ENCODE measurements at places on chromosomes 6 and 20.

- DNase-seq, result no peak
Measured at GRCh38 chr6:143399176-143399575, 51.3 kb downstream of the ADAT2 start.

DNA sequence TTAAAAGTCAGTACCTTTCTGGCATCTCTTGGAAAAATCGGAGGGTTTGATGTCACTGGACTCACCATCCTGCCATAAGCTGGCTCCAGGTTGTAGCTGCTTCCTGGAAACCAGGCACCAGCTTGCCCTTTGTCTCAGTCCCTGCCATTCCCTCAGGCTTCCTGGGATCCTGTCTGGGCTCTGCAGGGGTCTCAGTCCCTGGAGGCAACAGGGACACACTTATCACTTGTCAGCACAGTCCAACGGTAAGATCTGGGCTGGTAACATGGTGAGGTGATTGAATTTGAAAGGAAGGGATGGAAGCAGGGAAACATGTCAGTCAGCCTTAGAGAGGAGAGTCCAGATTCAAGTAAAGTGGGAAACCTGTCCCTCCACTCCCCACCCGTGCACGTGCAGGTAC, 147.6 kb upstream of the ECI2 start:
- DNase-seq, result no peak

DNA sequence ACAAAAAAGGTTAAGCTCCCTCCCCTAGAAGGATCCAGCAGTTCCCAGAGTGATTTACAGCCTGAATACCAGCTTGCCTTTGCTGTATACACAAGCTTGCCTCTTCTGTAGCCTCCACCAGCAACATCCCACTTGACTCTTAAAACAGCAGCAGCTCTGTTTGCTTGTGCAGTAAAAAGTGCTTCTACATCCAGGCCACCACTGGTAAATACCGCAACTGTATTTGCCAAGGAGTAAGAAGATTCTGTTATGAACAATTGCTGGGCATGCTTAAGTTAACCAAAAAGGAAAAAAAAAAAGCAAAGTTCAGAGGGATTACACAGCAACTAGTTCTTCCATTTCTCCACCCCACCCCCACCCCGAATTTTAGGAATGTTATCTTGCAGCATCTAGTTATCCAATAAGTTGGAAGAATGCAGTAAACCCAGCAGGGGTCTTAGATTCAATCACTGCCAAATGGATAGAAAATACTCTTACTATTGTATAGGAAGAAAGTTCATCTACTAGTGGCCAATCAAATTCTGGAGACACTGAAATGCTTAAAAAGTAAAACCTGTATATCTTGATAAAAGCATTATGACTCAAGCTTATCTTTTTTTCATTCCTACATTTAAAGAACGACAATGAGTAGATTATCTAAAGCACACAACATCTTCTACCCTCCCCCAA, 4.8 kb downstream of the SALL4 start:
- no peak for DNase-seq

- no peak for DNase-seq
Measured at GRCh38 chr6:42335896-42336295, 115.8 kb downstream of the TRERF1 start.

GRCh38 chr6:87136963-87137362, 18.4 kb upstream of the ZNF292 start:
- DNase-seq, result no peak

DNA sequence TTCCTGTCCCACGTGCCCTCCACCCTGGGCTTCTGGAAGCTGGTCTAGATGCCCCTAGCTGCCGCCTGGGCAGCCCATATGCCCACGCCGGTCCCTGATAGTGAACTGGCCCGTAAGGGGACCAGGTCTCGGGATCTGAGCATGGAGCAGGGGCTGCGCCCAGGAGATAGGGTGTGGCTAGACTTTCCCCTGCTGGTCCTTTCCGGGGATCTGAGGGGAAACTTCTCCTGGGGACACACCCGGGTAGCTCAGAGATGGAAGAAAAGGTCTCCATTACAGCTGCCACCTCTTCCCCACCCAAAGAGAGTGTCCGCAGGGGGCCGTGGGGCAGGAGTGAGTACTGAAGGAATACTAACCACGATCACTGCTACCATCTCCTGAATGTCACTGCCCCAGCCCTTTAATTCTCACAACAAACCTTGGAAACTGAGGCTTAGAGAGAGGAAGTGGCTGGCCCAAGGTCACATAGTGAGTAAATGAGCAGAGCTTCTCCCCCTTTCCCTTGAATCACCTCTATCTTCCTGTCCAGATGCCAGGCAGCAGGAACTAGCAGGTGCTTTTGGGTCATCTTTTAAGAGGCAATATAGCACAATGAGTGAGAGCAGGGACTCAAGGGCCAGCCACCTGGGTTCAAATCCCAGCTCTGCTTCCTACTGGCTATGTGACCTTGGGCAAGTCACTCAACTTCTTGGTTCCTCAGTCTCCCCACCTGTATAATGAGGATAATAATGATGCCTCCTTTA, 11.8 kb upstream of the CCN5 start:
- DNase-seq, result no peak

DNA sequence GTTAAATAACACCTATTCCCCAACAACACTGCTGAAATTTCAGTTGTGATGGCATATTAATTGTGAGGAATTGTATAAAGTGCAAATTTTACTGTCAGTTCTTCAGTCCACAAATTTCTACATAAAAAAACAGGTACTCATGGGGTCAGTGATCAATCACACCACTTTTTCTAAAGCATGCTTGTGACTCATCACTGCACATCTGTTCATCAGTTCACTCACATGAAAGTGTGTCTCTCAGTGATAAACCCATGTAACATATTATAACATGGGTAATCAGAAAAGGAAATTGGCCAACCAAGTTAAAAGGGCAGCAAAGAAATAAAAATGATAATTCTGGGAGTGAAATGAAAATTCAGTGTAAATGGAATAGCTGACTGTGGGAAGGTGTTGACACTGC, 234.7 kb upstream of the FKBP1C start:
- DNase-seq, result no peak

DNA sequence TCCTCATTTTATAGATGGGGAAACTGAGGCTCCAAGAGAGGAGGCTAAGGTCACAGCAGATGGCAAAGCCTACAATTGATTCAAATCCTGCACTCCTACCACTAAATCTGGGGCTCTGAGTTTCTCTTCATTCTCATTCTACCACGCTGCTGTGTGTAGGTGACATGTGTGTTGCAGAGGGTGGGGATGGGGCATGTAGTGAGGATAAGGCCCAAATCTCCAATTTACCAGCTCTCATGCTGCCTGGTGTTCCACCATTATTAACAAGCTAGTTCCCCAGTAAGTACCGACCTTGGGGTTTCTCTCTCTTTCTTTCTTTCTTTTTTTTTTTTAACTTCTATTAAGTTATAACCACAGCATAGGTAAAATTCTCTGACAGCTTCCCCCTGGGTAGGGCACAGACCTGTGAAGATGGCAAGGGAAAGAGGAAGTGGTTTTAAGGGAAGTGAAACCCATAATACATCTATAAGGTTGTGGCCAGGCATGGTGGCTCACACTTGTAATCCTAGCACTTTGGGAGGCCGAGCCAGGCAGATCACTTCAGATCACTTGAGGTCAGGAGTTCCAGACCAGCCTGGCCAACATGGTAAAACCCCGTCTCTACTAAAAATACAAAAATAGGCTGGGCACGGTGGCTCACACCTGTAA, 13.0 kb upstream of the MATN4 start:
- DNase-seq, result no peak

DNA sequence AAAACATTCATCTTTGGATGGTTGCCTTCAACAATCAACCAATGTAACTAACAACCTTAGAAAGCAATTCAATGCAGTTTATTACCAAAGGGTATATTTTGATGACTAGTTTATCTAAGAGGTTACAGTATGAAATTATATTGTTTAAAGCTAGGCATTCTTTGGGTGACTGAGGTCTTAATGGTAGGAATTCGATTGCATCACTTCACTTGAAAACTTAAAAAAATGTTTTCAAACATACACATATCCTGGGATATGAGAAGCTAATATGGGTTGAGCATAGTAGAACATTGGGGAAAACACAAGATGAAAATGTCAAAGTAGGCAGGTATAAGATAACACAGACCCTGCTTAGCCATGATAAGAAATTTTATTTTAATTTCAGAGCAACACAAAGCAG, 144.6 kb upstream of the BMP5 start:
- DNase-seq, result no peak

- no peak for DNase-seq
Measured at GRCh38 chr6:148147463-148147830, 195.2 kb upstream of the SASH1 start.

DNA sequence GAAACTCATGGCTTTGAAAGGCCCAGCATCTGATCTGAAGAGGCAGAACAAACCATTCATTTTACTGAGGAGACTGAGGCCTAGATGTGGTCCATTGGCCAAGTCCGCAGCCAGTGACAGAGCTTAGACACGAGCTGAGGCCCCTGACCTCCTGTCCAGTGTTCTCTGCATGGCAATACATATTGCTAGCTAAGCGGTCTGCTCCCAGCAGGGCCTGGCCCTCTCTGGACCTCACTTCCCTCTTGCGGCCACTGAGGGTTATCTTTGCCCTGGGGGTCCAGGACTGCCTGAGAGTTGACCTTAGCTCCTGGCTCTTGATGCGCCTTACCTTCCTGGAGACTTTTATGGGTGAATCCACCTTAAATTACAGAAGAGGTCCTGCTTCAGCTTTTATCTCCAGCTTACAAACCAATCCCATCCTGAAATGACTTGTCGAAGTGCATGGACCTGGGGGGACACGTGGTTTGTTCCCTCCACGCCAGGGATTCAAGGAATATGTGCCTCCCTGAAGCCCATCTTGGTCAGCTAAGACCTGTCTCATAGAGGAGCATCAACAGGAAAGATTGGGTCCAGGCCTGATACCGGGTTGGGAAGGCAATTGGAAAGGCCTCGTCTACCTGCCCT, 75.6 kb downstream of the CNBD2 start:
- no peak for DNase-seq

- no peak for DNase-seq
Measured at GRCh38 chr6:40437631-40438030, 149.5 kb downstream of the LRFN2 start.

- no peak for DNase-seq
Measured at GRCh38 chr6:55902796-55903195, 27.4 kb upstream of the BMP5 start.

- DNase-seq, result no peak
Measured at GRCh38 chr6:170128346-170128745, 162.5 kb downstream of the DLL1 start.

- DNase-seq, result no peak
Measured at GRCh38 chr6:105646391-105646867, 243.5 kb upstream of the PREP start.

DNA sequence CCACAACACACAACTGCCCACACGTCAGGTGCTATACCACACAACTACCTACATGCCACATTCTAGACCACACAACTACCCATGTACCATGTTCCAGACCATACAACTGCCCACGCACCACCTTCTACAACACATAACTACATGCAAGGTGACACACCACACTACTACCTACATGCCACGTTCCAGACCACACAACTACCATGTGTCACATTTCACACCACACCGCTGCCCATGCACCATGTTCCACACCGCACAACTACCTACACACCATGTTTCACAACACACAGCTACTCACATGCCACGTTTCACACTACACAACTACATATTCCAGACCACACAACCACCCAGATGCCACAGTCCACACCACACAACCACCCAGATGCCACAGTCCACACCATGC, 19.8 kb downstream of the THBS2 start:
- no peak for DNase-seq

DNA sequence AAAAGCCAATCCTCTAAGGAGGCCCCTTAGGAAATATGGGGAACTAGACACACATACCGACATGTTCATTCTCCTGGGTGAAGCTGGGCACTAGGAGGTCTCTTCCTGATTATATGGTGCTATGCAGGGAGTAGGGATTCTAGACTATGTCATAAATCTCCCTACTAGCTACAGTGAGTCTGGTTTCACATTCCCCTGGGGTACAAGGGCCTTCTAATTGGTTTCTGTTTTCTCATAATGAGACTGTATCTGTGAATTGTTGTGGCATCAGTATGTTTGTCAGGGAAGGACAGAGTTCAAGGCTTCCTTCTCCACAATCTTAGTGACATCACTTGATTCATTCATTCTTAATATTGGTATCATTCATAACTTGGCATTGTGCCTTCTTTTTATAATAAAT, 103.5 kb downstream of the TINAG start:
- no peak for DNase-seq

GRCh38 chr6:141963543-141964295, 169.0 kb upstream of the GJE1 start:
- DNase-seq, result no peak

DNA sequence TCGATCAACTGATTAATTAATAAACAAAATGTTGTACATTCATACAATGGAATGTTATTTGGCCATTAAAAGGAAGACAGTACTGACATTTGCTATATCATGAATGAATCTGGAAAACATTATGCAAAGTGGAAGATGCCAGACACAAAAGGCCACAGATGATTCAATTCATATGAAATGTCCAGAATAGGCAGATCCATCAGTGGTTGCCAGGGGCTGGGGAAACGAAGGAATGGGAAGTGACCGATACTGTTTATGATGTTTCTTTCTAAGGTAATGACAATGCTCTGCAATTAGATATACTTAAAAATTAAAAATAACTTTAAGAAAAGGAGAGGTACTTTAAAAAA, 37.2 kb downstream of the ELOVL5 start:
- no peak for DNase-seq

DNA sequence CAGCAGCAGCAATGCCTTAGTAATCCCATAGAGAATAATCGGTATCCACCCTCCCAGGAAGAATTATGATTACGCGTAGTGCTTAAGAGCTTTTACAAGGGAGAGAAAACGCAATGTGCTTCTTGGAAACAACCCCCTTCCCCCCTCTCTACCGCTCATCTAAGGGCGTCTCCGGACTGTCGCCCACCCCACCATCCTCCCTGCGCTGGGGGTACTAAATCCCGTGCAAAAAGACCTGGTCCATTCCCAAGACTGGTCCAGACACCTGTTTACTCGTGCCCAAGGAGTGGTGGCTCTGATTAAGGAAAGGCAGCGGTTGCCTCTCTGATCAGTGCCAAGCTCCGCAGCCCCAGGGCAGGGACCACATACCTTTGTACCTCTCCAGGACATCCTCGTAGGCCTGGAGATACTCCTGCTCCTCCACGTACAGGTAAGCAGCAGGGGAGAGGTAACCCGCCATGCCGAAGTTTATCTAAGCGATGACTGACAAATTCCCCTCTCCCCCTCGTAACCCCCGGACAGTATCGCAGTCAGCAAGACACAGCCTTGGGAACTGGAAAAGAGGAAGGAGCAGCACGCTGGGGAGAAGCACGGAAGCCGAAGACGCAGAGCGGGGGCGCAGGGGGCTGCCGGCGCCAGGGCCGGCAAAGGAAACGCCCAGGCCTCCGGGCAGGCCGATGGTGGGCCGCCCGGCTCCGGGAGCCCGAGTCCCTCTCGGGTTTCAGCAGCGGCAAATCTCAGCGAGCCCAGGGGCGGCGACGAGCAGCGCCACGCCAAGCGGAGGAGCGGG, 112.0 kb upstream of the BEND6 start:
- no peak for DNase-seq

DNA sequence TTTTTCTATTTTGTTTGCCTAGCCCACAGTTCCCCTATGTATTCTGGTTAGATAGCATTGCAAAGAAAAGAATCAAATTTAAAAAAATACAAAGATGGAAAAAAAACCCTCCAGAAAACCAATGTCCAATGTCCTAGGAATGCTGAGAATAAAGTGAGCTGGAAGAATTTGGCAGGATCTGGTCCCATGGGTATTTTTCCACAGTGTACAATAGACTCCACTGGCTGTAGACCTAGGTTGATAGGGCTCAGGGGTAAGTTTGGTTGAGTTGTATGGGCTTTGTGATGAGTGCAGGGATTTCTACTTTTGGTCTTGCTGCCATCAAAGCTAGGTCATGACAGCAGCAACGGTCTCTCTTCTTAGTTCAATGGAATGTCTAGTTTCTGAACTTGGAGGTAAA, 41.5 kb downstream of the SLC22A2 start:
- no peak for DNase-seq
